M059J (cell line): ENCODE measurements at places on chromosomes 16 and 17. TPM values are rescaled to one million over a fixed set of nuclear protein-coding genes. Genes with fewer than 3 reads are reported as not detected.

DNA sequence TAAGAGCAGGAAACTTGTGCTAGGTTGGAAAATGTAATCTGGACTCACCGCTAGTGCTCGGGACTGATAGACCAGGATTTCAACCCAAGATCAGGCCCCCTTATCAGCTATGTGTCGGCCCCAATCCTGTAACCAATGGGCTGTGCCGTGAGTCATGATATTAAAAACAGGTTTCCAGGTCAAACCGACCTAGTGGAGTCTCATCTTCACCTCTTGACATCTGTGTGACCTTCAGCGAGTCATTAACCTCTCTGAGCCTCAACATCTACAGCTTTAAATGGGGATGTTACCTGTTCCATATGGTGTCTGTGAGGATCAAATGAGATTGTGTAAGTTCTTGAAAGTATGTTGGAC is 512 bp downstream of the PMM2 start:
- peak; percentile 40 for DNase-seq

DNA sequence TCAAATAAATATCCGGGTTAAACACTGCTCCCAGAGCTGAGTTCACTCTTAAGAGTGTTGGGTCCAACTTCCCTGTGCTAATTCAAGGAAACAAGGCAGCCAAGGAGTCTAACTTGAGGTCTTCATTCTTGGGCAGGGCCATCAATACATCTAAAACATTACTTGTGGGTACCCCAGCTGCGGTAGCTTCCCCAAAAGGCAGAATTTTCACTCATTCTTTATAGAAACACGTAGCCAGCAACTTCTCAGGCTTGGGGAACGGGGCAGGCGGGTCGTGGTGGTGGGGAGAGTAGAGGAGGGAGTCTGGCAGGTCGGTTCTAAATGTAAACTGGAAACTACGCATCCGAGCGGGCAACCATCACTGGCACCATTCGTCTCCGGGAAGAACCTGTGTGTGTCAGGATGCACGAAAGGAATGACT is 666 bp upstream of the METTL9 start:
- no peak for DNase-seq

DNA sequence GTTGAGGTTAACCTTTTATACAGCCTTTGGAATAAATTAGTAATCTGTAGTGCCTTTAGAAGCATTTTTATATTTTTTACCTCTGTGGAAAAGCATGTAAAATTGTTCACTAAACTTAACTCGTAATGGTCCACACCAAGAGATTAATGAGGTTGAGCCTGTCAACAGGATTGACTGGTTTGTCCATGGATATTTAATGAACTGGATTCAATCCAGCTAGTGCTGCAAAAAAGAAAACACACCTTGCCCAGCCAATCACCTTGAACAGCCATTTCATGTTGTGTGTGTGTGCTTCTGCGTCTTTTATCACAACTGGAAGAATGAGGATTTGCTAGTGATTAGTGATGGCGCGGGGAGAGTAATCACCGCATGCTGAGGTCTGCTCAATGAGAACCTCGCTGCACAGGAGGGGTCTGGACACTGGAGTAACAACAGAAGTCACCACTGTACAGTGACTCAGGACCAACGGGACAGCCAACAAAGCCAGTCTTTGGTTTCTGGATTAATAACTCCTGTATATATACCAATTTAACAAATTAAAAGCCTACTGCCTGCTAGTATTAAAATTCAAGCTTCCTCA is 33.7 kb downstream of the LITAFD start:
- no peak for DNase-seq

Gene ETV4
- 4.2 and 6.9 TPM in 2 replicates for total RNA-seq

DNA sequence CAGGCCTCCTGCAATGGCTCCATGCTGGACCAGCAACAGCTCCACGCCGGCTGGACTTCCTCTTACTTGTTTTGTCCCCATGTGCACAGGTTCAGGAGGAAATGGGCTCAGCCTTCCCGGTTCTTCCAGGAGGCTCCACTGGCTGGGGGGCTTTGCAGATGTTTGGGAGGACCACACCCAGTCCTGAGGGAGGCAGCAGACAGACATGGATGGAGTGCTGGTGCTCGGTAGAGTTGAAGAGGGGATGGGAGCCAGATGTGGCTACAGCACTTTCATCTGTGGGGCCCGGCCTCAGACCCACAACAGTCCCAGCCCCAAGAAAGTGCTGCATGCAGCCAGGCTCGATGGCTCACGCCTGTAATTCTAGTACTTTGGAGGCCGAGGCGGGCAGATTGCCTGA is 21.8 kb downstream of the NARF start:
- DNase-seq = no peak

GRCh38 chr17:78904371-78904770 is 1.4 kb upstream of the CEP295NL start:
- DNase-seq = no peak

DNA sequence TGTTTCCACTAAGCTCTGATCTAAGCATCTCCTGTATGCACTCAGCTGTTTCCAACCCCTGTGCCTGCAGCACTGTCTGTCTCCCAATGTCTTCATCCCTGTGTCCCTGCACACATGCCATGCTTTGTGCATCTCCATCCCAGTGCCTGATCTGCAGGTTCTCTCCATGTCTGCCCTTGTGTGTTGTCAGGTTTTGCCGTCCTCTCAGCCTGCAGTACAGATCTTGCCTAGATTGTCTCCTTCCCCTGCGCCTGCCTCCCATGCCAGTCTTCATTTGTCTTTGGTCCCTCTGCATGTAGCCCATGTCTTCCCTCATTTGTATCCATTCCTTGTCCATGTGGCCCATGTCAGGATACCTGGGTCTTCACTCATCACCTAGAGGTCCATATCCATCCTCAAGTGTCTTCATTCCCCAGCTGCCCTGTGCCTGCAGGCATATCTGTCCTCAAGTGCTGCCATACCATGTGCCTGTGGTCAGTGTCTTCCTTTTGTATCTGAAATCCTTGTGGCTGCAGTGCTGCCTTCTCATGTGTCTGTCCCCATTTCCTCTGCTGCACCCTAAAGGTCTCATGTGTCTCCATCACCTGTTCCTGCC is 71.5 kb downstream of the TNFRSF13B start:
- DNase-seq = no peak

DNA sequence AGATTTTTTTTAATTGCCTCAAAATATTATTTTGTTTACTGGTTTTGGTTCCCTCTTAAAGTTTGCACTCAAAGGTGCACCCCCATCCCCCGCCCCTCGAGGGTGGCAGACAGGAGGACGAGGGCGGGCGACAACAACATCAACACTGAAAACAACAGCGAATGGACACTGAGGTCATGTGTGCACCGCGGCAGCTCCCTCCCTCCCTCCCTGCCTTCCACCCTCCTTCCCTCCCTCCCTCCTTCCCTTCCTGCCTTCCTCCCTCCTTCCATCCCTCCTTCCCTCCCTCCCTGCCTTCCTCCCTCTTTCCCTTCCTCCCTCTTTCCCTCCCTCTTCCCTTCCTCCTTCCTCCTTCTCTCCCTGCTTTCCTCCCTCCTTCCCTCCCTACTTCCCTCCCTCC is 1.5 kb upstream of the OSGIN1 start:
- DNase-seq = no peak

Gene BCAR1
- total RNA-seq = 47.3 and 80.5 TPM in 2 replicates

Gene METRN
- total RNA-seq = 96.4 and 142 TPM in 2 replicates

DNA sequence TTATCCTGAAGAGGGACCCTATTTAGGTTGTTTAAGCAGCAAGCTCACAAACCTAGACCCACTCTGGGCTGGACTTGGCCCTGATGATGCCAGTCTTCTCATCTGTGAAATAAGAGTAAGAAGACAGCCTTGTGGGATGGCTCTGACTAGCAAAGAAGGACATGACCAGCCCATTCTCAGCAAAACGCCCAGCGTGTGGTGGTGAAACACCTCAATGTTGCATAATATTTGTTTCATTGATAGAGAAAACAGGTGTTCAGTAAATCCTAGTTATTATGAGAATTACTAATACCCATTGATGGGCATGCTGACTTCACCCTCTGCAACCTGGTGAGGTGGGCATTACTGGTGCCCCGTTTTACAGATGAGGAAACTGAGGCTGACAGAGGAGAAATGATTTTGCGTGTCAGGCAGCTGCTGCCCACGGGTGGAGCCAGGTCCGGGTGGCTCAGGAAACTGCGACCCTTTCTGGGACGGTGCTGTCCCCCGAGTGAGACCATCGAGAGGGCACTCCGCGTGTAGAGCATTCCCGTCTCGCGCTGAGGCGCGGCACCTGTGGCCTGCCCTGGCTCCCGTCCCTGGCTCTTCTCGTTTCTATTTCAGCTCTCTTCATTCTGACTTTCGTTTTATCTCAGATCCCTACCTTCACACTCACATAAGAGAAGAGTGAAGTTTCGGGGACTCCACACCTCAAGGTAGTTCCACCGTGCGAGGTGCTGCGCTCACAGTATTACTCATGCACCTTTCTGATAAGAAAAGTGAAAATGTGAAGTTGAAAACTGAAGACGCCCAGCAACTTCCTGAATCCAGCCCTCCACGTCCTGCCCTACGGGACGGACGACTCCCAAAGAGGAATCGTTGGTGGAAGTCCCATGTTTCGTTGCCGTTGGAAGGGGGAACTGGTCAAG is 48.5 kb downstream of the IRF8 start:
- no peak for DNase-seq
